Liver (tissue), 10 donors: ENCODE measurements at places on chromosomes 1 and 21.

GRCh38 chr1:153389973-153390879, 647 bp downstream of the S100A8 start:
- DNase-seq, result peak; percentile 19

DNA sequence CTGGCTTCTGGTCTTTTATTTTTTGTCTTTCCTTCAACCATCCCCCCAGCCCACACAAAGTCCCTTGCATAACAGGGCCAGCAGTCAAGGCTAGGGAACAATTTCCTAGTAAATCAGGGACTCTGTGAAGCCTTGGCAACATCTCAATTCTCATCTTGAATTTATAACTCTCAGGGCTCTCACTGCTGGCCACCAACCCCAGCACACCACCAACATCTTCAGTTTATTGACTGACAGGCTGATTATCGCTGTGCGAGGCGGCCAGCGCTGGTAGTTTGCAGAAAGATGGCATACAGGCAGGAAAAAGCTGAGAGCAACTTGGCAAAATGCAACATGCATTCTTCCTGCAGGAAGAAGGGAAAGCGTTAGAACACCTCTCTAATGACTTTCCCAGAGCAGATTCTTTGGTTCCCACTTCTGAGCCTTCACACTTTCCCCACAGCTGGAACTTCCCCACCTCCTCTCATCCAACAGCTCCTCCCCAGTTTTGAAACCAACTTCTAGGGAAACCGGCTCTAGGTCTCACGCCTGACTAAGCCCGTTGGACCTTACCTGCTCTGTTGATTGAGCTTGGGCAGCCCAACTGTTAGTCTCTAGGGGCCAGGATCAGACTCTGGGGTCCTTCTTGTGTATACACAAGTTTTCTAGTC, 26.3 kb upstream of the CSF1 start:
- DNase-seq, result no peak

DNA sequence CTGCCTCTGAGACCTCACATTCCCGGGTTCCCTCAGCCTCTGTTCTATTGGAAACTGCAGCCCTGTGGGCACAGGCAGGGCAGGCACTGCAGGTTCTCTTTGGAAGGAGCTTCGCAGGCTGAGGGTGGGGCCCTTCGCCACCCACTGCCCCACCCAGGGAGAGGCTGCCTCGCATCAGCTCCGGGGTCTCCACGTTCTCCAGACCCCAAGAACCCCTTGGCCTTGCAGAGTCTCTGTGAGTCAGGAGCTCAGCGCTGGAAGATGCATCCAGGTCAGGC, 8.6 kb upstream of the C1orf159 start:
- no peak for DNase-seq

GRCh38 chr1:100706856-100707255, 12.7 kb upstream of the VCAM1 start:
- DNase-seq, result no peak
